Stimulated activated CD4-positive, alpha-beta T cell treated with anti-CD3 and anti-CD28 coated beads, Interleukin-1b, Interleukin-23, amount 100 ng/mL, for 48 hours (primary cell): ENCODE measurements at places on chromosomes 6 and 20.

DNA sequence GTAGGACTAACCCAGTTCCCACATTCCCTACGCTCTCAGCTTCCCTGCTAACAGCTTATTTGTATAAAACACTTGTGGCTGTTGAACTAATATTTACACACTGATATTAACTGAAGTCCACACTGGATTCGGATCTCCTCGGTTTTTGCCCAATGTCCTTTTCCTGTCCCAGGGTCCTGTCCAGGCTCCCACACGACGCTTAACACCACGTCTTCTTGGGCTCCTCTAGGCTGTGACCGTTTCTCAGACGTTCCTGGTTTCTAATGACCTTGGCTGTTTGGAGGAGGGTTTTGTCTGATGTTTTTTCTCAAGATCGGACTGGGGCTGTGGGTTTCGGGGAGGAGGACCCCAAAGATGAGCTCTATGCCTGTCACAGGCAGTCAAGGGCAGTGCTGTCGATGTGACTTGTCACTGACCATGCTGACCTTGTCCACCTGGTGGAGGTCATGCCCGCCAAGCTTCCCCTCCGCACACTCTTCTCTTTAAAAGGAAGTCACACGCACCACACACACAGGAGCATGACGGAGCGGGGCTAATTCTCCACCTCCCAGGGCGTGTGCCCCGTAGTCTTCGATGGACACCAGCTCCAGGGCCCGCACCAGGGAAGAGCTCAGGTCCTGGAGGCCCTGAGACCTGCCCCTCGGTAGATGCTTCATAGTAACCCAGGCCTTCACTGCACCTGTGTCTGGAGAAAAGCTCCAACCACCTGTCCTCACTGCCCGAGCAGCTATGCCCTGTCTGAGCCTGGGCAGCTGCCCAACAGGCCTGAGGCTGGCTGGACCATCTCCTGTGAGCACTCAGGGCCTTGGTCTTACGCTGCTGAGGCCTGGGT lies 72.0 kb downstream of the TTLL2 start:
- DNase-seq: no peak

DNA sequence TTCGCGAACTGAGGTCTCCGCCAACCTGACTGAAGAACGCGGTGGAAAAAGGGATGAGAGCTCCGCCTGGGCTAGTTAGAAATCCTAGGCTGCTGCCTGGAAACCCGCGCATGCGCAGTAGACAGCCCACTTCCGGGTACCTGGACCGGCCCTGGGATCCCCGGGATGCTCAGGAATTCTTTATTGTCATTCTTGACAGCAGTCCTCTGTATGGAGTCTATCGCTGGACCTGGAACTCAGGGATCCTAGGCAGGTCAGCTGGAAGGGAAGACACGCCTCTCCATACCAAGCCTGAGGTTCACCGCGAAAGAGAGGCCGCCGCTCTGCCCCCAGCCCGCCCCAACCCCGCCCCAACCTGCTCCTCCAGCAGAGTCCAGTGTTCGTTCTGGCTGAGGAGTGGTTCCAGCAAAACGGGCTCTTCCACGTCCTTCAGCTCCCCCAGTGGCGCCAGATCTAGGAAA lies 1379.2 kb upstream of the DEFB115 start:
- no peak for DNase-seq

DNA sequence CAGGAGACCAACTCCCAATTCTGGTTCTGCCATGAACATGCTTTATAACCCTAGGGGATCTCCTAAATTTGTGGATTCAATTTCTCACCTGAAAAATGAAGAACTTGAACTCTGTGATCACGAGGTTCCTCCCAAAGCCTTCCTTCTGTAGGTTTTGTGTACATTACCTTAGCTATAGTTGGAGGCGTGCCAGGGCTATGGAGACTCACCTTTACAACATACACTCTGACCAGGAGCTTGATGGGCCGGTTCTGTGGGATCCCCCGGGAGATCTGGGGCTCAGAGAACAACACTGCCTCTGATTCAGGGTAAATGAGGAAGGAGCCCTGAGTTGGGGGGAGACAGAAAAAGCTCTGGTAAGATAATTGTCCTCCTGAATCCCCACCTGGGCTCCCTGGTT lies 34.1 kb downstream of the ERGIC3 start:
- no peak for DNase-seq

- DNase-seq: no peak
Observed at GRCh38 chr6:138272533-138273315, 54.4 kb upstream of the PBOV1 start.

DNA sequence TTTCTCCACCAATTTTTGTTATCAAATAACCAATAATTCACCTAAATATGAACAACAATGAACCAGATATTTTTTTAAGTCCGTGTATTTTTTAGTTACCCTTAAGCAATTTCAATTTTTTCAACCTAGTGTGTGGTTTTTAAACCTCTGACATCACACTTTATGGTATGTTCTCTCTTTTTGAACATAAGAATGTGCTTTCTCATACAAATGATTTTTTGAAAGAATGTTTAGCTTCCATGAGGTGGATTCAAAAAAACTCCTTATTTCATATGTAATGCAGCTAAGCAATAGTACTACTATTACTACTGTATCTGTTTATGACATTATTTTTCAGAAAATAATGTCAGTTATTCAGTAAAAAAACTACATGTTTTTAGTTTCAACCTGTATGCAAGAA lies 19.4 kb upstream of the MEI4 start:
- no peak for DNase-seq

- DNase-seq: no peak
Observed at GRCh38 chr20:4435225-4435624, 286.5 kb upstream of the PRND start.

GRCh38 chr20:57779401-57780003 lies 69.7 kb upstream of the PMEPA1 start:
- no peak for DNase-seq

DNA sequence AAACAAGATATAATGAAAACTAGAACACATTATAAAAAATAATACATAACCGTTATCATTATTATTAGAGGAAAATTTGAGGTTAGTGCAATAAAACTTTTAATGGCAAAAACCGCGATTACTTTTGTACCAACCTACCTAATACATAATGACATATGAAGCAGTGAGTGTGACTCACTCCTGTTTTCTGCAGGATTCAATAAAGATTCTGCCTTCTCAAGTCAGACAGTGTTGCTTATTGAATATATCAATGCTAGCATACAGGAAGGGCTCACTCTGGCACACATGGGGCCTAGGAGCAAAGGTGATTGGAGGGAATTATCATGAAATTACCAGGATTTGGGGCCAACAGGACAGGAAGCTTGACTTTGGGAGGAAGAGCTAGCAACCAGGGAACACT lies 230.8 kb upstream of the CEP162 start:
- no peak for DNase-seq

DNA sequence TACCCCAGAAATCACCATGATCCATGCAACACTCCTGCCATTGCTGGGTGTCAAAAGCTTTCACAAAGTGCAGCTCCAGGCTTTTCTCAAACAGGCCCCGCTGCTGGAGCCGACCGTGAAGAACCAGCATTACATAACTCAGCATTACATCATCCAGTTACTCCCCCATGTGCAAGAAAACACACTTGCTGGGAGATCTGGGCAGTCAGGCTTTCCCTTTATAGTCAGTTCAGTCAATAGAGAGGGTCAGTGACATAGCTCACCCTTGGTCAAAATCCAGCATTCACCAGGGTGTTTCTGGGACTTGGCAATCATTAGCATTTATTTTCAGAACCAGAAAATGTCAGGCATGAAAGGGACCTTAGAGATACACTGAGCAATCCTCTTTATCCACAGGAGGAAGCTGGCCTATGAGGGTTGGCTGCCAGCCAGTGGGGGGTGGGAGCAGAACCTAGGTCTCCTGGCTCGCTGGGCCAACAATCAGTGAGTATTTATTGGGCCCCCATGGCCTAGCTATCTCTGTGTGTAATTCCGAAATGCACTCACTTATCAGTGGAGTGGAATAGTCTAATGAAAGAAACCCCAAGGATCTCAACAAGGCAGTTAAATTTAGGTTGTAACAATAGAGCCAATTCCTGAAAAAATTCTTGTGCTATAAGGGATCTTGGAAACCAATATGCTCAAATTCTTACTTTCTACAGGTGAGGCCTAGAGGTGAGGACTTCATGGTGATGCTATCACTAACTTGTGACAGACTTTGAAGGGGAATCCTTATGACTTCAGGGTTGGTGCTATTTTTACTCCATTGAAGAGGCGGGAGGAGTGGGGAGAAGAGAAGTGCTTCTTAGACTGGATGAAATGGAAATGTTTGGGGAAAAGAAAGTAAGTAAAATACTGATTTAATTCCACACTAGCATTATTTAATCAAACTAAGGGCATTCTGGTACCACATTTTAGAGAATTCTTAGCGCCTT lies 54.6 kb downstream of the LYRM4 start:
- DNase-seq: no peak

DNA sequence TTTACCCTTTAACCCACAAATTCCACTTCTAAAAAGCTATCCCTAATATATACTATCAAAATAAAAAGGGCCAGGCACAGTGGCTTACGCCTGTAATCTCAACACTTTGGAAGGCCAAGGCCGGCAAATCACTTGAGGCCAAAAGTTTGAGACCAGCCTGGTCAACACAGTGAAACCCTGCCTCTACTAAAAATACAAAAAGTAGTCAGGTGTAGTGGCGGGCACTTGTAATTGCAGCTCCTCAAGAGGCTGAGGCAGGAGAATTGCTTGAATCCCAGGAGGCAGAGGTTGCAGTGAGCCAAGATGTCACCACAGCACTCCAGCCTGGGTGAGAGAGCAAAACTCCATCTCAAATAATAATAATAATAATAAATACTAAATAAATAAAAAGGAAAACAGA lies 82.5 kb downstream of the TRIM27 start:
- DNase-seq: no peak

DNA sequence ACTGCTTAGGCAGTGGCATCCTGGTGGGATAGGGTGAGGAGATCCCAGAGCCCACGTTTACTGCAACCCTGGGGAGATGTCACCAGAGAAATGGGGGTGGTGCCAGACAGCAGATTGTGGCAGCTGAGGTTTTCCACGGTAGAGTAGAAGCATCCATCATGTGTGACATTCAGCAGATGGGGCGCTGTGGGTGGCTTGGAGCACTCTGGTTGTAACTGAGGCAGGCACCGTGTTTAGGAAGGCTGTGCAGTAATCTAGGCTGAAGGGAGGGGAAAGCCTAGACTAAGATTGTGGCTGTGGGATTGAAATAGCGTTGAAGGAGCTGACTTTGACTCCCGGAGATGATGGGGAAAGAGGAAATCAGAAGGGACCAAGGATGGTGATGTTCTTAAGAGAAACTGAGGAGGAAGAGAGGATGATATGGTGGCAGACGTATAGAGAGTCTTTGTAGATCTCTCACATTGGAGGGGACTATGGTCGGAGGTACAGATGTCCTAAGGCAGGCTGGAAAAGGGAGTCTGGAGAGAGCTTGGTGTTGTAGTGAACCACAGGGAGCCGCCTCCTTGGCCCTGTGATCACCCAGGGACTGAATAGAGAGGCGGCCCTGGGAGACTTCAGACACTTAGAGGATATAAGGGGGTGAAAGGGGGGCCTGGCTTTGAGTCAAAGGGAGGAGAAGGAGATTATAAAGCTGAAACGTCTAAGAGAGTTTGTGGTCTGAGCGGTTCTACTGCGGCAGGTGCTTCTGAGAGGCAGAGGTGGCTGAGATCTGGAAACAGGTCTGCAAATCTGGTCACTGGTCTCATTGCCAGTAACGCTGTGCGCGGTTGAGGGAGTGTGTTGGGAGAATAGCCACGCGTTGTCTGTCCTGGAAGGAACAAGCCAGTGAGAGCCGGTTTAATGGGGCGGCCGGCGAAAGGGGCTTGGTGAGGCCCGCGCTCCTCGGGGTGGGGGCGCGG lies 792 bp upstream of the MICA start:
- peak; percentile 20 for DNase-seq

DNA sequence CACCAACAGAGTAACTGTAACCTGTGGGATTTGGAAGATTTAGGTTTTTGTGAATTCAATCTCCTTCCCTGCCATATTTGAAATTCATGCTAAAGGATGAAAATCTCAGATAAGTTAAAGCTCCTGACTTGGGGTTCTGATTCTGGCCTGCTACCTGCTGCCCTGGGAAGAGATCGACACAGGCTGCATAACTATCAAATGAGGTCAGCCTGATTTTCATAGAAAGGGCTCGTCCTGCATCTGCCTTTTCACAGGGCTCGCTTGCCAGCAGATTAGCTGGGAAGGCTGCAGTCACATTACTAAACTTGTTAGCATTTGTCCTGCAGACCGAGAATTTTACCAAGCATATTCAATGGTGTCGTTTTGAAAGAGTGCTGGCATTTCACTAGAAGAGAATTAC lies 14.6 kb downstream of the GCLC start:
- no peak for DNase-seq

GRCh38 chr6:35960187-35960586 lies 39.3 kb upstream of the SRPK1 start:
- no peak for DNase-seq

- DNase-seq: peak; percentile 6
Observed at GRCh38 chr6:117265410-117266256, at the start of gene VGLL2. Gene VGLL2 (plus strand): TSS chr6:117265558. CDS start chr6:117265764, 206 bp downstream.

GRCh38 chr6:43924222-43924702 lies 154.3 kb downstream of the VEGFA start:
- DNase-seq: peak; percentile 57

GRCh38 chr6:84448331-84448730 lies 220.9 kb upstream of the CEP162 start:
- no peak for DNase-seq

DNA sequence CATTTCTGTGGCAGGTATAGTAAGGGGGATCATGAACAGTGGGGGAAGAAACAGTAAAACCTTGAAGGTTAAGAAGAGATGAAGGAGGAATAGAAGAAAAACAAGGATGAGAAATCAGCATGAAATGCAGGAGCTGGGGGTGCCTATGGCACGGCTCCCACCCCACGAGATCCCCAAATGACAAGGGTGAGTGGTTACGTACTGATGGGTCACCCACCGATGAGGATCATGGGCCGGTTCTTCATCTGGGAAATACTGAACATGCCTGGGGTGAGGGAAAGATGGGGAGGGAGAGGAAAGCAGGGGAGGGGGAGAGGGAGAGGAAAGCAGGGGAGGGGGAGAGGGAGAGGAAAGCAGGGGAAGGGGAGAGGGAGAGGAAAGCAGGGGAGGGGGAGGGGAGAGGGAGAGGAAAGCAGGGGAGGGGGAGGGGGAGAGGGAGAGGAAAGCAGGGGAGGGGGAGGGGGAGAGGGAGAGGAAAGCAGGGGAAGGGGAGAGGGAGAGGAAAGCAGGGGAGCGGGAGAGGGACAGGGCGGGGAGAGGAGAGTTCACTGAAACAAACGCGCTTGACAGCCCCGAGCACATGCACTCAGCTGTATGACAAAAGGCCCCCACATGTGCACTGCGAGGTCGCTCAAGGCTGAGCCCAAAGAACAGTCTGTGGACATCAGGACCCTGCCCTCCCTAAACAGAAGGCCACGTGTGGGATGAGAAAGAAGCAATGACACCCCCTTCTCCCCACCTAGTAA lies 25.3 kb downstream of the MOCS1 start:
- no peak for DNase-seq
